CD4-positive, alpha-beta T cell treated with Interleukin-2 at 100 ng/mL for 4 hours (primary cell): ENCODE measurements at places on chromosomes 2 and 18.

GRCh38 chr2:206354129-206354528, 79.7 kb downstream of the ZDBF2 start:
- no peak for DNase-seq

DNA sequence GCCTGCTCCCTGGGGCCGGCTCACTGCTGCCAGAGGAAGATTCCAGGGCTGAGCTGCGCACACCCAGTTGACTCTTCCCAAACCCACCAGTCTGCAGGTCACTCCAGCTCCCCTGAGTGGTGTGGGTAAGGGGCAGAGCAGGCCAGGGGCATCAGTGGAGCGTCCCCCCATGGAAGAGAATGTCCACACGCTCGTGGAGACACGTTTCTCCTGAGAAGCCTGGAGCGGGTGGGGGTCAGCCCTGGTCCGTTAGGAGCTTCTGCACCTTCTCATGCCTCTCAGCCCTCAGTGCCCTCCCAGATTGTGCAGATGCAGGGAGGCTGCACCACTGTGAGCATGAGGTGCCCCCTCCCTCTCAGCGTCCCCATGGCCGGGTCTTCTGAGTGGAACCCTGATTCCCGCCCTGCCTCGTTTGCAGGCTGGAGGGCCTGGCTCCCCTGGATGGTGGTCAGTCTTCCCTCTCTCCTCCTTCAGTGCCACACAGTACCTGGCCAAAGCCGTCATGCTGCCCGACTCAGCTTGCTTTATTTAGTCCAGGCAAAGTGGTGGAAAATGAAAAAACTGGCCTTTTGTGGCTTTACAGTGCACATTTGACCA, 37.0 kb downstream of the TWIST2 start:
- DNase-seq = no peak

- no peak for DNase-seq
Measured at GRCh38 chr18:54843314-54843713, 15.0 kb downstream of the RAB27B start.

GRCh38 chr18:3266062-3266608, 4.2 kb downstream of the MYL12B start:
- DNase-seq = no peak

DNA sequence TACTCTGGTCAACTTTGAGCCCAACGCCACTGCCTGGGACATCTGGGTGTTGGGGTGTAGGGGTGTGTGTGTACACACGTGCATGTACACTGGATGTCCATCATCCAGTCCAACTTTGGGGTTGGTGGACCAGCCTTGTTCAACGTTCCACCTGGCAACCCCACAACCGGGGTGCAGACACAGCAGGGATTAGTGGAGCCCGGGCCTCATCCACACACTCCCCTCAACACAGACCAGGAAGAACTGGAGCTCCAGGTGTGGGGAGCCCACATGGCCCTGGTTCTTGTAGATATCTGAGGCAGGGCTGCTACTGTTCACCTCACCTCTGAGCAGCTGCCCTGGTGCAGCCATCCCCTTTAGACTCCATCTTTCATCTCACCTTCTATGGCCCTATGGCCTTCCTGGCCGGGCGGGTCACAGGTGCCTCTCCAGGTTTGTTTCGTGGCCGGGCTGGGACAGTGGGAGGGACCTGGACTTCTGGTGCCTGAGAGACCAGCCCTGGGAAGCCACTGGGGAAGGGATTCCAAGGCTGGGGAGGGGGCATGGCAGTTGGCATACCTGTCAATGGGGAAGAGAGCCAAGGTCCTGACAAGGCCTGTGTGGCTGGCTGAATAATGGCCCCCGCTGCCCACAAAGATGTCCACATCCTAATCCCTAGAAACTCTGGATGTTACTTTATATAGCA, 7.5 kb downstream of the NEU2 start:
- DNase-seq = no peak

DNA sequence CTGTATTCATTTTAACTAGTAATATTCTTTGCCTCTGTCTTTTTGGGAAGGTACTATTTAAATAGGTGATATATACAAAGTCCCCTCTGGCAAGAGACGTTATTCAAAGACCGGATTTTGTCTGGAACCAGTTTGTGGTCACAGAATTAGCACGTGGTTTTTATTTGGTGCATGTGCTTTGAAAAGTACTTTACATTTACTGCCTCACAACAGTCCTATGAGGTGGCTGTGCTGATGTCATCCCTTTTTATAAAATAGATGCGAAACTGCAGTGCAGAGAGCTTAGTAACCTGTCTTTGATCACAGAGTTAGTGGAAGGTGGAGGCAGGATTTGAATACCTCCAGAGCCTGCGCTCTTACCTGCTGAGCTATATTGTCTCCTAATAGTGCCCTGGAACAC, 4.0 kb downstream of the LPIN1 start:
- peak; percentile 84 for DNase-seq

DNA sequence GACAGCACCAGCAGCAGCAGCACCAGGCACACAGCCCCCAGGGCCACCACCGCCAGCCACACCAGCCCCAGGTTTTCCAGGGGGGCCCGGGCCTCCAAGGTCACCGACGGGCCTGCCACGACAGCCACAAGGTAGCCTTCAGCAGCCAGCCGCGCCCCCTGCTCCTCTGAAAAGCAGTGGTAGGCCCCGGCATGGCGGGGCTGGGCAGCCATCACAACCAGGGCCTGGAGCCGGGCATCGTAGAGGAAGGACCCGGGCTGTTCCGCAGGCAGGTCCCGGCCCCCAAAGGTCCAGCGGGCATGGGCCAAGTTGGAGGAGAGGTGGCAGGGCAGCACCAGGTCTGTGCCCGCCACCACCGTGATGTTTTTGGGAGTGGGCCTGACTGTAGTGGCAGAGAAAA, 3.3 kb upstream of the ANKRD39 start:
- DNase-seq = no peak

DNA sequence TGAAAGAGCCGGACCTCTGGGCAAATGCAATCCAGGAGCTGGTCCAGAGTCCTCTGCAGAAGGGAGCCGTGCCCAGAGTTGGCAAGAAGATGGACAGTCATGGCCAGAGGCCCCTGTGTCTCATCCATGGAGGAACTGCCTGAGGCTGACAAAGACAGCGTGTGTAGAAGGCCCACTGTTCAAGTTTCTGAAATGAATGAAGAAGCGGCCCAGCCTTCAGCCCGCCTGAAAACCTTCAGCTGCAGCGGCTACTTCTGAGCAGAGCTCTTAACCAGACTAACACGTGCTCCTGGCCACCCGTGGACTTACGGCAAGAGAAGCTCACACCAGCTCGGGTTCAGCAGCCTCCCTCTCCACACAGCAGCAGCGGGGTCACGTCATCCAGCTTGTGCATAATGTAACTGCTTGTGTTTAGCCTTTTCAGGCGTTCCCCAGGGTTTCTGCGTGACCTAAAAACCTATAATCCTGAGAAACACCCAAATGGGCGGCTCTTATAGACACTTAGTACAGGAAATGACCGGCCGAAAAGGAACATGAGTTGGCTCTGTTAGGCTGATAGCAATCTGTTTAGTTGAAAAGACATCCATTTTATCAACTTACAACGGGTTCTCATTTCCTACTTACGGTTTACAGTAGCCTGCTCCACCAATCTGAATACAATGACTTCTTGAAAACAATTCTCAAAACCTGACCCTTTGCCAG, at the start of gene FAM124B:
FAM124B (minus strand) TSS at position 467 of the 702 bp plus-strand sequence; CDS start at position 128, 339 bp downstream.
- DNase-seq = peak; percentile 41

DNA sequence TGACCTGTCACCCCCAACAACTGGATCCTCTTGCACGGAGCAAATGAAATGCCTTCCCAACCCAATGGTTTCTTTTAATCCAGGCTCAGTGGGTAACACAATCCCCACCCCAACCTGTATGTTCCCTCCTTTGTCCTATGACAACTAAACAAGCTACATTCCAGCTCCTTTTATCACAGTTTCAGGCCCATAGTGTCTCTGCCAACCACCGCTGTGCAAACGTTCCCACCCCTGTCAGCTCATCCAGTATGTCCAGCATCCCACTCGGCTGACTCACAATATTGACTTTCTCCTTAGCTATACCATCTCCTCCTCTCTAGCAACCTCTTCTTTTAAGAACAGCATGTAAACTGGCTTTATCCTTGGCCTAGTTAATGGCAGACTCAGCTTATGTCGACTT, 117.9 kb upstream of the PPP1CB start:
- DNase-seq = no peak

- no peak for DNase-seq
Measured at GRCh38 chr2:197209246-197209645, 101.3 kb downstream of the ANKRD44 start.

- peak; percentile 22 for DNase-seq
Measured at GRCh38 chr18:74623047-74623816, 25.6 kb downstream of the ZNF407 start.

- DNase-seq = no peak
Measured at GRCh38 chr18:80070825-80071224, 36.6 kb downstream of the RBFA start.

GRCh38 chr18:46680784-46681695, 24.0 kb upstream of the LOXHD1 start:
- no peak for DNase-seq

DNA sequence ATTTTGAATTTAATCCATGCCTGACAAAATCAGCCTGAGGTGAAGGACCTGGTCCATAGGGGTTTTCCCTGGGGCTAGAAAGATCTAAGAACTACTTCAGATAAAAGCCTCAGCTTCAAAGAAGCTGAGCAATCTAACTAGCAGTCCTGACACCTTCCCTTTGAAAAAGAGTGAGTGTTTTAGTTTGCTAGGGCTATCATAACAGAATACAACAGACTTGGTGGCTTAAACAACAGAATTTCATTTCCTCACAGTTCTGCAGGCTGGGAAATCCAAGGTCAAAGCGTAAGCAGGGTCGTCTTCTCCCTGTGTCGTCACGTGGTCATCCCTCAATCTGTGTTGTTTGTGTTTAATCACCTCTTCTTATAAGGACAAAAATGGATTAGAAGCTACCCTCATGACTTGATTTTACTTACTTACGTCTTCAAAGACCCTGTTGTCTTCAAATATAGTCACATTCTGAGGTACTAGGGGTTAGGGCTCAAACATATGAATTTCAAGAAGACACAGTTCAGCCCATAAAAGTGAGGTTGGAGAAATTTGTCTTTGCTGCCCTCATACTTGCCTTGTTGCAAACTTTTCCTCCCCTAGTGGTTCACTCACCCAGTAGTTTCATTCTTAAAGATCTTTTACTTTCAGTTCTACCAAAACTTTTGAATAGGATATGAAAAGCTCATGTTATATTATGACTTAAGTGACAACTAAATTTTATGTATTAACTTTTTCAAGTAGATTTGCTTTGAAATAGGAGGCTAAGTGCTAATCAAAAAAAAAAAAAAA, 673.8 kb downstream of the ARHGAP15 start:
- DNase-seq = no peak

DNA sequence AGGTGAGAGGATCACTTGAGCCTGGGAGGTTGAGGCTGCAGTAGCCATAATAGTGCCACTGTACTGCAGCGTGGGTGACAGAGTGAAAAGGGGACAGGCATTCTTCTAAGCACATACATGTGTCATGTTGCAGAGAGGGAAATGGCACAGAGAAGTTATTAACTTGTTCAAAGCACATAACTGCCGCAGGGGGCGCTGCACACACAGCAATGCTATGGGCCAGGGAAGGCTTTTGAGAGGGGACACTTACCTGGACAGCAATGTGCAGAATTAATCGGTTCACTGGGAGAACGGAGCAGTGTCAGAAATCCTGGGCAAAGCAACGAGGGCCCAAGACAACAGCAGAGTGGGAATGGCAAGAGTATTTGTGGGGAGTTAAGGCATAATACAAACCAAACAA, 2.4 kb downstream of the SCYGR8 start:
- no peak for DNase-seq

DNA sequence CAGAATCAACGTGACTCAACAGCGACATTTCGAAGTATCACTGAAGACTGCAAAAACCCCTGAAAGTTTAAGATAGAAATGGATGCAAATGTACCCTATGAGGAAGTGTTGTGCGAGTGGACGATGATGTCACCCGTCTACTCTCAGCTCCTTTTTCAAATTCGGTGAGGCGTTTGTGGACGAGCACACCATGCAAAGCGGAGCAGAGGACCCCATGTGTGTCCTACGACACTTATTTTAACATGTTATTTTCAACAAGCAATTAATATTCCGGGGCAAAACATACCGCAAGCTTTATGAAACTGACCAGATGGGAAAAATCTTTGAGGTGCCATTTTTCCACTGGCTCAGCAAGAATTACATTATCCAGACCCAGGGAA, 2.0 kb downstream of the PXDN start:
- DNase-seq = no peak

DNA sequence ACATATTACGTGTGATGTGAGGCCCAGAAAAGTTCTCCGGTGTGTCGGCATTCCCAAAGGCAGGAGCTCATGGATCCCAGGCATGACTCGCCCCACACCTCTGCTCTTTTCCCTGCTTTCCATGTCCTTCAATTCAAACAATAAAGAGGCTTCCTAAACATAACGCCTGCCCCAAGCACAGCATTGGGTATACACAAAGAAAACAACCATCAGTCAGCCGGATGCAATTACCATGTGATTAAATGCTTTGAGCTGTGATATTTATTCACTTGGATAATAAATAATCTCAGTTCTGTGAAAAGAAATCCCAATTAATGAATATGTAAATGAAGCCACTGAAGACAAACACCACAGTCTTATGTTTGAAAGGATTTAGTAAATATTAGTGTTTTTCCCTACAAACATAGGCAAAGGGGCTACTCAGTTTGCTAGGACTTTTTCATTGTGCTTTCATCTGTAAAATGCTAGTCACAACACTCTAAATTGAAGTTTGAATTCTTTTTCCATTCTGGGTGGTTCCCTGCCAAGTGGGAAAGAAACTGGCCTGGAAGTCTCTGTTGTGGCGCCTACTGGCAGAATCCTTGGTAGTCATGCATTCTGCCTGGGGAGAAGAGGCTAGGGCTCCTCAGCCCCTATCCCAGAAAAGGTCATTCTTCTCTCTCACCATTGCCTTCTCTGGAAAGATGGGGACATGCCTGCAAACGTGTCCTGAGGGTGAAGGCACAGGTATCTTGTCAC, 144.7 kb downstream of the COL6A3 start:
- no peak for DNase-seq

GRCh38 chr2:10863837-10864236, 47.9 kb upstream of the KCNF1 start:
- DNase-seq = no peak

- DNase-seq = no peak
Measured at GRCh38 chr2:98516571-98516970, 71.9 kb downstream of the INPP4A start.
